ENCODE measurements at places on chromosomes 6 and 20.

GRCh38 chr6:162856885-162857284 is 129.1 kb downstream of the PACRG start:
- DNase-seq, result peak; percentile 63

DNA sequence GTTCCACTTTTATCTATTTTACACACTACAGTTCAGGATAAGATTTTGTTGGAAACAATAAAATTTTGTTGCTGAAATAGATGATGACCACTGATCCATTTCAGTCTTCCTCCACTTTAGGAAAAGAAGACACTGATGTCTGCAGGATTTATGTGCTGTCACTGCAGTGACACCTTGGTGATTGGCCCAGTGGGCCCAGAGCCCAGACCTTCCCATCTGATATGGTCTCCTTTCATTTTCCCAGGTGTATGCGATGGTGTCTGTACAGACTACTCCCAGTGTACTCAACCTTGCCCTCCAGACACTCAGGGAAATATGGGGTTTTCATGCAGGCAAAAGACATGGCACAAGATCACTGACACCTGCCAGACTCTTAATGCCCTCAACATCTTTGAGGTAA is 19.6 kb upstream of the ADGRF4 start:
- no peak for DNase-seq

DNA sequence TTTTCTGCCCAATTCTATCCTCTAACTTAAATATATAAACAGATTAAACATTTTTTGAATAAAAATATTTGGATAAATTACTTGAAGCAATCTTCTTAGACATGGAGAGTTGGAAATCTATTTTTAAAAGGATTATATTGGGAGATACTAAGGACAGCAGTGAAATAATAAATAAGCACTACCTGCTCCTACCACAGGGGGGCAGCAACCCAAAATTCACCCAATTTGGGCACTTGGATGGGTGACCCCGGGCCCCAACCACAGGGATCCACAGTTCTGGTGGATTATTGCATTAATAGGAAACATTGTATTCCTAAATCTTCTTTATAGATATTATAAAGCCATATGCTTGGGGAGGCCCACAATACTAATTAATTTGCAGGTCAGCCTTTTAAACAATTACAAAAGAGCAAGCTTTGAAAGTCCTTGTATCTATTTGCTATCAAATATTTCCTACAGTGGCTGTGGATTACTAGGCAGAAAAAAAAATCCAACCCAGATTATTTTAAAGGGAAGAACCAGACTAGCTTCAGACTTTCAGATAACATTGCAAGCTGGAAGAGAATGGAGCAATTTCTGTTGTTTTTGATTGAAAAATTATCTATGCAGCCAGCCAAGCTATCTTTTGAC is 66.4 kb upstream of the PDE10A start:
- no peak for DNase-seq

DNA sequence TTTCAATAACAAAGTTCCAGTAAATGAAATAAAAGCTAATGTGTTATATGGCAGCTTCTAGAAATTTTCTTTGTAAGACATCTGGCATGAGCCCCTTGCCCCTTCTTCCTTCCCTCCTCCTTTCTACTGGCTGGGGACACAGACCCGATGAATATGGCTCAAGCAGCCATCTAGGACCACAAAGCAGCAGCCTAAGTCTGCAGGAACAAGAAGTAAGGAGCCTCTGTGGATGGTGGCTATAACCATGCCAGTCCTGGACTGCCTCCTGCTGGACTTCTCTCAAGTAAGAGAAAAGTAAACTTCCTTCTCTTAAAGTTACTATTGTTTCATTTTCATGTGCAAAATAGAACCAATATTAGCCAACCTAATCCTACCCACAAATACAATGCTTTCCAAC is 114.9 kb upstream of the DST start:
- DNase-seq, result no peak
